NCI-H1105 (cell line): ENCODE measurements at places on chromosomes 5 and 9.

DNA sequence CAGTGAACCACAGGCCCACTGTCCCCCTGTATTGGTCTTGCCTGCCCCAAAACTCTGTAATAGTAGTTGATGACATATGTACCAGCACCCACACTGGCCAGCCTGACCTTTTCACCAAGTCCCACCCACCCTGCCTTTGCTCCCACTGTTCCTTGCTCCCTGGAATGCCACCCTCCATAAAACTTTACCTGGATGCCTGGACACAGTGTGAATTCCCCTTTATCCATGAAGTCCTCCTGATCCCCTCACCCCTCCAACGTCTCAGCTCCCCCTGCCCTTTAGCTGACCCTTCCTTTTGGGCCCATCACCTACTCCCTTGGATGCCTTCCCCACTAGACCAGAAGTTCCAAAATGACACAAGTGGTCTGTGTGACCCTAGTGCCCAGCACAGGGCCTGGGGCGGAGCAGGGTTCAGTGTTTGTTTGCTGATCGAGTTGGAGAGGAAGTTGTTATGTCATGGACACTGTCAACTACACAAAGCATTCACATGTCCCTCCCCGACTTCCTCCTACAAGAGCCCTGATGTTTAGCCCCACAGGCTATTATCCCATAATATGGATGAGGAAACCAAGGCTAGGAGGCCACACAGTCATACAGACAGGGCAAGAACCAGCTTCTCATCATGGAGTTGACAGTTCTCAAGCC, 16.1 kb downstream of the AMBP start:
- no peak for DNase-seq

GRCh38 chr5:44613936-44614335, 194.8 kb upstream of the MRPS30 start:
- DNase-seq, result no peak

DNA sequence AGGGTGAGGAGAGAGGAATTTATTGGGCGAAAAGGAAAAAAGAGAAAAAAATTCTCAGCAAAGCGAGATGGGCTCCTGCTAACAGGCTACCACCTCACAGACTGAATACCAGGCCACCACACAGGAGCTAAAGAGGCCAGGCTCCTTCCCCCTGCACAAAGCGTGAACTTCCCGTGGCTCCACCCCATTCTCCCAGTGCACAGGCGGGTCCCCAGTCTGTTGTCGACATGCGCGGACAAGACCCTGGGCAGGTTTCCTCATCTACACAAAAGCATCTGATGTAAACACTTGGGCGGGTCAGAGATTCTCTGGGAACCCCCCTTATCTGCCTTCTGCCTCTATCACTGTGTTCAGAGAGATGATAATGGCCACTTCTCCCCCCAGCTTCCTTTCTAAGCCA, 34.2 kb downstream of the IL31RA start:
- DNase-seq, result no peak

- no peak for DNase-seq
Measured at GRCh38 chr9:133578524-133579441, 30.4 kb downstream of the FAM163B start.

DNA sequence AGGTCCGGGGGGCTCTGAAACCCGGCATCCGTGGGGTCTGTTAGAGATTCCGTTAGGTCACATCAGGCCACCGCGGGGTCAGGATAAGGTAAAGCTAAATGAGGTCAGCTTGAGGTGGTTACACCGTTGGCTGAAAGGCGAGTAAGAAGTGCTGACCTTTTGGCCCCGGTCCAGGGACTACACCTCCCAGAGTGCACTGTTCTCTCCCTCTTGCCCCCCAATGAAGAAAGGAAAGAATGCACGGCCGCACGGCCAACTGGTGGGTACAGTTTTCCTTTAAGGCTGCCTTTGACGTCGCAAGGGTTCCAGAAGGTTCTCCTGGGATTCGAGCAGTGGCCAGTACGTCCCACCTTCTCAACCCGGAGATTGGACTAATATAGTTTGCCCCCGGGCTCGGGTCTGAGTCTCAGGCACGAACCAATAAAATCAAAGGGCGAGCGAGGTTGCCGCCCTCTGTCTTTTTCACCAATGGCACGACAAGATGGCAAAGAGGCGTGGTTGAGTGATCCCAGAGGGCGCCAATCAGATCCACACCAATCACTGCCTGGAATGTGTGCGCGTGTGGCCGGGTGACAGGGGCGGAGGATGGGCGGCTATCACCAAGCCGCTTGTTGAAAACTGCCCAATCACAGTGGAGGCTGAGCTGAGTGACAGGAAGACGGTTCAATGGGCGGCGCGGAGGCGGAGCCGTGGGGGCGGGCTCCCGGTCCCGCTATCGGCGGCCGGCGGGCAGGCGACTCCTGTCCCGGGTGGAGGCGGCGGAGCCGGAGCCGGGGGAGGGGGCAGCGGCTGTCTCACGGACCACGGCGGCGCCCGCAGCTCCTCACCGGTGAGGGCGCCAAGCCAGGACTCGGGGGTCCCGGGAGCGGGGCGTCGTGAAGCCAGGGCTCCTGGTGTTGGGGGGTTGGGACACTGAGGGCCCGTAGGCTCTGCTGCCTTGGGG, at the start of gene DNAJB5:
TSS of gene DNAJB5 (plus strand) at position 743 of the 943 bp plus-strand sequence. CDS start 886 bp downstream, outside the sequence.
- DNase-seq, result peak; percentile 96

GRCh38 chr5:11411621-11412020, 492.6 kb downstream of the CTNND2 start:
- DNase-seq, result no peak

DNA sequence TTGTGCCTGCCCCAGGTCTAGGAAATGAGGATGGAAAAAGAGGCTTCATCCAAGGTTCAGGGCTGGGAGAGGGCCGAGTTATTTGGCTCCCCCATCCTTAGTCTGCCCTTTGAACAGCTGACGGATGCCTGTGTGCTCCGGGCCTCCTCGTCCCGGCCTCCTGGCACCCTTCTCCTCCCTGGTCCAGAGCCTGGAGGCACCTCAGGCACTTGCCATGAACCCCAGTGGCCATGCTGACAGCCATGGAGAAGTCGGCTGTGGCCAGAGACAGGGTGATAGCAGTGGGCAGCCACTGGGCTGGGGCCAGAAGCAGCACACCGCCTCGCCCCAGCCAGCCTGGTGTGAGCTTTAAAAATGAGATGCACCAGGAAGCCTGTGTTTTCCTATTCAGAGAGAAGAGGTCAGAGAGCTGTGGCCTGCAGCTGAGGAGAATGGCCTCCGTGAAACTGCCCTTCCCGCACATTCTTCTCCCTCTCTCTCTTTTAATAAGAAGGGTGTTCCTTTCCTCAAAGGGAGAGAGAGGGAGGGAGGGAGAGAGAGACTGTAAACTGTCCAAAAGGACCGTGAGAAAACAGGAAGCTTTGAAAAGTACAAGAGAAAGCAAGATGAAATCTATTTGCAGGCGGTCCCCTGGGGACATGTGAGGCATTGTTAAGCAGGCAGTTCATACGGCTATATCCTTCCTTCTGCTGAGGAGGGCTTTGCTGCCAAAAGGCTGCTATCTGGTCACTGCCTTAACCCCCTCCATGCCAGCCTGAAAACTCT, 55.3 kb downstream of the ZNF366 start:
- no peak for DNase-seq

GRCh38 chr5:2981035-2981434, 229.6 kb upstream of the IRX2 start:
- no peak for DNase-seq

DNA sequence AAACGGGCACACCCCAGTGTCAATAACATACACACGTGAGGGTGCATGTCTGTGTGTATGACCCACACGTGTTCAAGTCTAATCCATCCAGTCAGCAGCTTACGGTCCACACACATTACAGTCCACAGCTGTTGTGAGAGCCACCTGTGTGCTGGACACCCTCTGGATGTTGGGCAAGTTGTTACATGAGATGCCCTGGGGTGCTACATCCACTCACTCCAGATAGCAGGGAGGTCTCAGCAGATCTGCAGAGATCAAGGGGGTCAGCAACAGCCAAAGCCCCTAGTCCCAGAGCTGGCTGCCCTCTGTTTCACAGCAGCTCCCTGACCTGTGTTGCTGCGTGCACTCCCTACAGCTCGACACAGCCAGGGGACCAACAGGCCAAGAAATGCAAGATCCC, 4.3 kb upstream of the AIF1L start:
- no peak for DNase-seq

DNA sequence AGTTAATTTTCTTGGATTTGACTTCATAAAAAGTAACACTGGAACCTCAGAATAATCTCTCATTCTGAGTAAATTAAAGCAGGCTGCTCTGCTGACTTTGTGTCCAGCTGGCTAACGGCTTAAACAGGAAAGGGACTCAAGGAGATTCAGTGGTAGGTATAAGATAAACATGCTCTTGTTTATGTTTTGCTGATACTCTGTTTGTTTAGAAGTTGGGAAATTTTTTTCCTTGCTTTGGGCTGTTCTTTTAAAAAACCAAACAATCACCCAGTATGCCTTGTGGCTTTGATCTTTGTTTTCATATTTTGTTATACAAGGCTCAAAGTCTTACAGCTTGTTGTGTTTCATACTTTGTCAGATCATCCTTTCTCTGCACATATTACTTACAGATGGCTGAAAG, 237.6 kb upstream of the RIOK2 start:
- no peak for DNase-seq

GRCh38 chr5:32432633-32433032, 11.9 kb downstream of the ZFR start:
- no peak for DNase-seq

- peak; percentile 75 for DNase-seq
Measured at GRCh38 chr9:134366223-134367031, 40.2 kb downstream of the RXRA start.

DNA sequence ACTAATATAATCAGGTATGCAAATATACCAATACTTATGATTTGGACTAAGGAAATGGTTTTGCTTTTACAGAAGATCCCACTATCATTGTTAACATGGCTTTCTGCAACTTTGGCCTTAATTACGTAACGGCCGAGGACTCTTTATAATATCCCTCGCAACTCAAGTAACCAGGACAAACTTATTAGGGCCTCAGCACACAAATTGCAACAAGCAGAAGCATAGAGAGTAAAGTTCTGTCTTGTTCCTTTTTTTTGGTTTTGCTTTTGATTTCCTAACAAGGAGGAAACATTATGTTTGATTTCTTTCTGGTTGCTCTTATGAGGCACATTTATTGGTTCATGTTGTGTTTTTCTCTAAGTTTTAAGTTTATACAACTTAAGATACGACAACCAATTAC, 60.4 kb downstream of the RORB start:
- no peak for DNase-seq

GRCh38 chr5:126122942-126123341, 300.3 kb upstream of the GRAMD2B start:
- DNase-seq, result no peak

GRCh38 chr5:53503562-53504218, 23.3 kb downstream of the FST start:
- no peak for DNase-seq

DNA sequence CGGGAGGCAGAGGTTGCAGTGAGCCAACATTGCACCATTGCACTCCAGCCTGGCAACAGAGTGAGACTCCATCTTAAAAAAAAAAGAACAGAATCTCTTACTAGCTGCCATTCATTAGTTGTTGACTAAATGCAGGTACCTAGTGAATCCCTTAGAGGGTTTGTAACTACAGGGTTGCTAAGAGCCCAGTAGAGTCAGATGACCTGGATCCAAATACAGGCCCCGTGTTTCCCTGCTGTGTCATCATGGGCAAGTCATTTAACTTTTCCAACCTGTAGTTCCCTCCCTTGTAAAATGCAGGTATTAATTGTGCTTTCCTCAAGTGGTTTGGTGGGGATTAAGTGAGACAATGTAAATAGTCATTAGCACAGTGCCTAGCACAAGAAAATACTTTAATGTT, 32.8 kb downstream of the PLAC8L1 start:
- DNase-seq, result no peak

- DNase-seq, result no peak
Measured at GRCh38 chr5:84622461-84622860, 237.8 kb upstream of the EDIL3 start.

DNA sequence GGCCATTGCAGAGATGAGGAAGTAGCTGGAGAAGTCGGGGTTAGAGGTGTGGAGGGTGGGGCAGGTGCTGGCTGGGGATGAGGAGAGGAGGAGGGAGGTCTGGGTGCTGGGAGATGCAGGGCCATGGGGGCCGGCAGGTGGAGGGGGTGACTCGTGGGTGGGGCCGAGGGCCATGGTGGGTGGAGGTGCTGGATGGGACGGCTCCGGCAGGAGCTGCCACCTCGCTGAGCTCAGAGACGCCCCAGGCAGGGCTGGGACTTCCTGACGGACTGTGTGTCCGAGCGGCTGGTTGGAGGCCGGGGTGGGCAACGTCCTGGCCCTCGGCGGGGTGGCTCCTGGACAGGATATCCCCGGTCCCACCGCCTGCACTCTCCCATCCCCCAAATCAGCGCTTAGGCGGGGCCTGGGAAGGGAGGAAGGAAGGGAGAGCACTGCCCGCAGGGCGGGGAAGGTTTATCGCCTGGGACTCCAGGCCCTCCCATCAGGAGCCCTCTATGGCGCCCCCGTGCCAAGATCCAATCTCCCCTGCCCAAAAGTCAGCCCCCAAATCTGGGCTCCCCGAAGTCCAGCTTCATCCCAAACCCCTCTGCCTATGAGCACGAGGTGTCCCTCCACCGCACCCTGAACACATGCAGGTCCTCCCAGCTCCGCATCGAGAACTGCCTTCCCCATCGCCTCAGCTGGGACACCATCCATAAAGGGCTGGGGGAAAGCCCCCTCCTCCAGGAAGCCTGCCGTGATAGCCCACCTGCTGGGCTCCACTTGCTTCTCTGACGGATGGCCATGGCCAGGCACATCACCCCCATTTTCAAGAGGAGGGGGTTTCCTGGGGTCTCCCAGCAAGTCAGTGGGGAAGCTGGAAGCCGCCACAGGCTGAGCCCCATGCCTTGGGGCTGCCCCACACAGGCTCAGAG, 58.3 kb upstream of the NOTCH1 start:
- no peak for DNase-seq

DNA sequence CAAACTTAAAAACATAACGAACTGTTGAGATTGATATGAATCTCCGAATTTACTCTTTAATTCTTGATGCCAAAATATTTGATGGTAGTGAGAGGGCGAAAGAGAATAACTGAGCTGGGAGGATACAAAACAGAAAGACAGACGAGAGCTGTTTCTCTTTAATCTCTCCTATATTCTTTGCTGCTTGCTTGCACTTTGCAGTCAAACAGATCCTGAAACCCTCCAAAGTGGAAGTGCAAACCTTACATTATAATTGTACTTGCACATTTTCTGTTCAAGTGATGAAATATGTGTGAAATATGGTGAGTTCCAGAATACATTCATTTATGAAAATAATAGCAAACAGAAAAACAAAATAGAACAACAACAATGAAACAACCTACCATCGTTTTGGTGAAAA, 63.8 kb downstream of the PAM start:
- DNase-seq, result no peak

- DNase-seq, result no peak
Measured at GRCh38 chr9:127424676-127424999, 456 bp downstream of the ZNF79 start.

DNA sequence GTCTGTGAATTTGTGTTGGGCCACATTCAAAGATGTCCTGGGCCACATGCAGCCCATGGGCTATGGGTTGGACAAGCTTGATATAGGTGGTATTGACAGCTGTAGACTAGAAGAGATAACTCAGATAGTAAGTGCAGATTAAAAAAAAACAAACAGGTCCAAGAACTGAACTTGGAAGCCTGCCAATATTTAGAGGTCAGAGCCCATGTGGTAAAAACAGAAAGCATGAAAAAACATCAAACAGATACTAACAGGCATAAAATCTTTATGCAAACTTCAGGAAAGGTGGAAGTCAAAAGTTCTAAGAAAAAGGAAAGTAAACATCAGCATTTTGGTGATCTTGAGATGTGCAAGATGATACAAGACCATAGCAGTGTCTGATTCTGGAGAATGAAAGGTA, 155.1 kb upstream of the NR4A3 start:
- peak; percentile 25 for DNase-seq
